ENCODE measurements at places on chromosomes 11 and 22.

- DNase-seq: no peak
These were observed 632 bp upstream of the CCDC34 start for GRCh38 chr11:27363576-27364117.

DNA sequence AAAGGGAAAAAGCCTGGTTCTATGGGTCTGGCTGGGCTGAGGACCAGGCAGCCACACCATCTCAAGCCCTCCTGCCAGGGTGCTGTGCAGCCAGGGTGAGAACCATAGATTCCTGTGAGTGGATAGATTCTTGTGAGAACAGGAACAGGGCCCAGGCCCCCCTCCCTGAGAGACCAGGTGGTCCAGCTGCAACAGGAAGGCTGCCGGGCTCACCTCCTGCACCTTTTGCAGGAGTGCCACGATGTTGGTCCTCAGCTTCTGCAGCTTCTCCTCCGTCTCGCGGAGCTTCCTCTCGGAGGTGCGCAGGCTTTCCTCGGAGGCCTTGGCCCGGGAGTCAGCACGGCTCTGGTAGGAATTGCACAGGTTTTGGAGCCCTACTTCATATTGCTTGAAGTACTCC is 40.8 kb downstream of the MORC2 start:
- DNase-seq: no peak

DNA sequence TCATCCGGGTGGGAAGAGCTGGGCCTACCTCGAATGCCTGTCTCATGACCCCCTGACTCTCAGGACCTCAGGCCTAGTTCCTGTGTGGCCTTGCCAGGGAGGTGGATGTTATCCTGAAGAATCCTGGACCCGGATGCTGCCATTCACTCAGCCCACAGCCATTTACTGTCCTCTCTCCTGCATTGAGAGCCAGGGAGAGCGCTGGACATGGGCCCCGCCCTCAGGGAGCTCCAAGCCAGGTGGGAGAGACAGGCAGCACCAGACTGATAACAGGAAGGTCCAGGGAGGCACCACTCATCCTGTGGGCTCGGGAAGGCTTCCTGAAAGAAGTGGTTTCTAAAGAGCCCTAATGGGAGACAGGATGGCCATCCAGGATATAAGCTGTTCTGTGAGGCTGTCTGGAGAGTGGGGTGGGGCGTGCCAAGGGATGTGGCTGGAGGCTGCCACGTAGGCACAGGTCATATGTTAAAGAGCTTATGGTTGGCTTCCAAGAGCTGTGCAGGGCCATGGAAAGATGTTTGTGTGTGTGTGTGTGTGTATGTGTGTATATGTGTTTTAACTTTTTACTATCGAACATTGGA is 8.6 kb downstream of the SERPINH1 start:
- DNase-seq: no peak

DNA sequence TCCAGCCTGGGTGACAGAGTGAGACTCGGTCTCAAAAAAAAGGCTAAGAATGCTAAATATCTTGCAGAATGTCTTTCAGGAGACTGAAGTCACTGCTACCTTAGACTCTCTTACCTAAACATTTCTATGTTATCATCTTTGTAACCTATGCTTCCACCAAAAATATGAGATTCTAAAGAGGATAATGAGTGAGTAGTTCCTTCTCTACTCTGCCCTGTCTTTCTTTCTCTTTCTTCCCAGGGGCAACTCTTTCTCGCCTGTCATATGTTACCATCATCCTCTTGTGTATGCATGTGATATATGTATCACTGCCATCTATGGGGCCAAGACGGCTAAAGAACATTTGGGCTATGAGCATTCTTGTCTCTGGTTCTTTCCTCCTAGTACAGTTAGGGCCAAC is 9.0 kb upstream of the RASSF10 start:
- no peak for DNase-seq

DNA sequence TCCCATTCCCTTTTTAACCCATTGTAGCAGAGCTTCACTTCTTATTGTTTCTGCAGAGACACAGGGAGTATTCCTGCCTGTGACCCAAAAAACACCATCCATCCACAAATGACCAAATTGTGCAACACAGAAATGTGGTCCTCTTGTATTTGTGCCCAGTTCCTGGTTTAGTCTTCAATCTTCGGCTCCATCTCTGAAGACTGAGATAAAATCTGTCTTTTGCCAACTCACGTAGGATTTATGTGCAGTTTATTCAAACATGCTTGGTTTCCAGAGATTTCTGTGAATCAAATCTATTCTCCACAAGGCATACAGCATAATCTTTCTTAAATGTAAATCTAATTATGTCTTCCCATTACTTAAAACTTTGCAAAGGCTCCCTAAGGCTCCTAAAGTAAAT is 307.0 kb downstream of the AASDHPPT start:
- no peak for DNase-seq

- DNase-seq: no peak
These were observed 93.5 kb downstream of the LARGE2 start for GRCh38 chr11:46015941-46016340.

DNA sequence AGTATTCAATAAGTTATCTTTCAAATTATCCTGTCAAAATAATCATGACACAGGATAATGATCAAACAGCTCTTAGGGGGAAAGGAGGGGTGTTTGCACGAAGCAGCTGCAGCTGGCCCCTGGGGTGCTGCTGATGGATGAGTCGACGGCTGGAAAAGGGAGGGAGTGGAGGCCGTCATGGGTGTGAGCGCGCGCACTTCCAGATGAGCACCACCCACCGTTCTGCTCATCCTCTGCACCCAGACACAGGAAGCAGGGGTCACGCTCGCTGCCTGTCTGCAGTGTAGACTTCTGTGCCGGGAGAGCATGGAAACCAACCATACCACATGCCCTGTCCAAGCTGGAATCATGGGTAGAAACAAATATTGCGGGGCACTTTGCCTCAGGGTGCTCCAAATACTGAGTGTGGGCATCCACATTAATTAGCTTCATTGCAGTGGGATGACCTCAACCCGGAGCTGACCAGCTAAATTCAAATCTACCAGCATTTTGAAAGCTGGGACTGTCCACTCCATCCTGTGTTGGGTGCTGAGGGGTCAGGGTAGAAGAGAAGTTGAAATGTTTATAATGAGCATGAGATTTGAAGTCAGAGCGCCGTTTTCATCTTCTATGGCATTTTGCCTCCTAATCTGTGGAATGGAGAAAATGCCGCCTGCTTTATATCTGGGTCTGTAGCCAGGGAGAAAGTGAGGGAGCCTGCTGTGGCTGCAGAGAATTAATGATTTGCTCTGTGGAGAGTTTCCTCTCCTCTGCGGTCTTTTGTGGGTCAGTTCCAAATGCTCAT is 802.4 kb downstream of the TBC1D22A start:
- DNase-seq: no peak

GRCh38 chr22:33919391-33920196 is 682 bp downstream of the LARGE1 start:
- no peak for DNase-seq

DNA sequence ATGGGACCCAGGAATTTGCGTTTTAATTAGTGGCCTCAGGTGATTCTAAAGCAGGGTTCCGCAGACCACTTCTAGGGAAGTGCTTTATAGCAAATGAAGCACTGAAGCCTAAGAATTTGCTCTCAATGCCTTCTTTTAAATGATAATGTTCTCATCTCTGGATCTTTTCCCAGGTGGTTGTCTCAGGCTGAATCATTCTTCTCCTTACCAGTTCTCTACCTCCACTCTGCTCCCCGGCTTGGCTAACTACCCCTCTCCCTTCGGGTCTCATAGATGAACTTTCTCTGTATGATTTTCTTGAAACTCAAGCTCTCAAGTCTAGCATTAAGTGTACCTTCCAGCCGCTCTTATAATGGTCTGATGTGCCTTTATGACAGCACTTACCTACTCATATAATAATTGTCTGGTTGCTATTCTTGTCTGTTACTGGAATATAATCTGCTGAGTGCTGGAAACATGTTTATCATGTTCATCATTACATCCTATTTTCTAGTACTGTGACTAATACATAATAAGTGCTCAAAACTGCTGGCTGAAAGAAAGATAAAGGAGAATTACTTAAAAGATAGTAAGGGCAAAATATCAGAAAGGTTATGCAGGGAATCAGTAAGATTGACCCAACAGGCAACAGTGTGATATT is 195.9 kb upstream of the SESN3 start:
- DNase-seq: no peak

- DNase-seq: no peak
These were observed 45.7 kb downstream of the RPUSD4 start for GRCh38 chr11:126165757-126166156.

- DNase-seq: no peak
These were observed 7.8 kb upstream of the RTL6 start for GRCh38 chr22:44505796-44506354.

DNA sequence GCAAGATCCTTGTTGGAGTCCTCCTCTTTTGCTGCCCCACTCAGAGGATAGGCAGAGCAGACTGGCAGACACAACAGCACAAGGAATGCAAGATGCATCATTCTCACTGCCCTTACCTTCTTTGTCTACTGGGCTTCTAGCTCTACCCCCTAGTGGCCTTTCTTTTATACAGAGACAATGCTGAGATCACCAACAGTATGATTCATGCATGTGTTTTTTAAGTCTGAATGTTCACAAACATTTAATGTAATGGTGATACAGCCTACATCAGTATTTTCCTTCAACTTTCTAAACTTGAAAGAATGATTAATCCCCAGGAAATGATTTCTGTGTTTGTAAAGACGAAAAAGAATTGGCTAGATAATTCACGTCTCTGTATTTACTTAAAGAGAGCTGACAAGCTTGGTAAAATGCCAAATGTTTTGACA is at the start of gene MMP10:
Gene MMP10 (minus strand): TSS at position 138 of the 428 bp plus-strand sequence. CDS start 37 bp downstream, at position 101.
- no peak for DNase-seq

DNA sequence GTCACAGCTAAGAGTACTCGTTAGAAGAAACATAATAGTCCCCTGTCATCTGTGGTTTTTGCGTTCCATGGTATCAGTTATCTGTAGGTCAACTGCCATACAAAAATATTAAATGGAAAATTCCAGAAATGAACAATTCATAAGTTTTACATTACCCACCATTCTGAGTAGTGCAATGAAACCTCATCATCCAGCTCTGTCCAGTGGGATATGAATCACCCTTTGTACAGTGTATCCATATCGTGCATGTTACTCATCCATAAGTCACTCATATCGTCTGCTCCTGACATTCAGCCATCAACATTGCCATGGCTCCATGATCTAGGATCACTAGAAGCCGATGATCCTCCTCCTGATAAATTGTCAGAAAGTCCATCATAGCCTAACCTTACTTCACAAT is 174.9 kb upstream of the C11orf87 start:
- no peak for DNase-seq

GRCh38 chr11:65586676-65587075 is 8.9 kb downstream of the KCNK7 start:
- DNase-seq: no peak

- DNase-seq: no peak
These were observed 9.0 kb upstream of the FLRT1 start for GRCh38 chr11:64026575-64027205.

DNA sequence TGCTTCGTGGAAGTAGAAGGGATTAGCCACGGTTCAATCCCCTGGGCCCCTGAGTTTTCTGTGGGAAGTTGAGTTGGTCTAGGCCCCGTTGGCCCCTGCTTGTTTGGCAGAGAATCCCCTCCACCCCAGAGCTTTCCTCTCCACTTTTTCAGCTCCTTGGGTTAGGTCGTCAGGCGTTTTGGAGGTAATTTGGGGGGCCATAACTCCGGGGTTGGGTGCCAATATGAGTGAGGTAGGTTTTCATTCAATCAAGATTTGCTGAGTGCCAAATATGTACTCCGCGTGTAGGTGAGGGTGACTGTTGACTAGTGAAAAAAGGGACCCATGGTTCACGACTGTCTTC is 590 bp downstream of the ATG13 start:
- no peak for DNase-seq

DNA sequence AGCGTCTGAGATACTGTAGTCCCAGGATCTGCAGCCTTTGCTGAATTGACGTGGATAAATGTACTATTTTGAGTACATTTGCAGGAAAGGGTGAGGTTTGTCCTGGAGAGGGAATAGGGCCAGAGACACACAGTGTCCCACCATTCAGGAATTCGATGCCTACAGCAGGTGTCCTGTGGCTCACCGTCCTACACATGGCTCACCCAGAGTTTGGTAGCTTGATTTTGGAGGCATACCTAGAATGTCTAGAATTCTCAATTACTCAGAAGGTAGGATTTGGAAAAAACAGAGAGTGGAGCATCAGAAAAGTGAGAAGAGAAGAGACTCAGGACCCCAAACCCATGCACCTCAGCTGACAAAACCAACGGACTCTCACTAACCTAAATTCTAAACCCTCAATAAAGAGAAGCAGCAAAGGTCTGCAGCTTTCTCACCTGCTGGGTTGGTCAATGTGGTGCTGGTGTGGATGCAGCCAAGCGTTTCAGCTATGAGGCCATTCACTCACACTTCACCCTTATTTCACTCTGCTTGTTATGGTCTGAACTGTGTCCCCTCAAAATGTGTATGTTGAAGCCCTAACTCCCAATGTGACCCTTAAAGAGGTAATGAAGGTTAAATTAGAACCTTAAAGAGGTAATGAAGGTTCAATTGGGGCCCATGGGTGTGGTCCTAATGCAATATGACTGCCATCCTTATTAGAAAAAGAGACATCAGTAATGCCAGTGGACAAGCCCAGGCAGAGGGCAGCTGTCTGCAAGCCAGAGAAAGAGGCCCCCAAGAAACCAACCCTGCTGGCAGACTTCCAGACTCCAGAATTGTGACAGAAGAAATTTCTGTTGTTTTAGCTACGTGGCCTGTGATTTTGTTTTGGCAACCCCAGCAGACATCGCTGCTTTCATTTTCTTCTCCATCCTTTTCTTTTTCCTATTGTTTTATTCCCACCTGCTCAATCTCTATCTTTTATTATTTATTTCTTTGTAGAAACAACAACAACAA is 187.8 kb downstream of the SNX19 start:
- no peak for DNase-seq

DNA sequence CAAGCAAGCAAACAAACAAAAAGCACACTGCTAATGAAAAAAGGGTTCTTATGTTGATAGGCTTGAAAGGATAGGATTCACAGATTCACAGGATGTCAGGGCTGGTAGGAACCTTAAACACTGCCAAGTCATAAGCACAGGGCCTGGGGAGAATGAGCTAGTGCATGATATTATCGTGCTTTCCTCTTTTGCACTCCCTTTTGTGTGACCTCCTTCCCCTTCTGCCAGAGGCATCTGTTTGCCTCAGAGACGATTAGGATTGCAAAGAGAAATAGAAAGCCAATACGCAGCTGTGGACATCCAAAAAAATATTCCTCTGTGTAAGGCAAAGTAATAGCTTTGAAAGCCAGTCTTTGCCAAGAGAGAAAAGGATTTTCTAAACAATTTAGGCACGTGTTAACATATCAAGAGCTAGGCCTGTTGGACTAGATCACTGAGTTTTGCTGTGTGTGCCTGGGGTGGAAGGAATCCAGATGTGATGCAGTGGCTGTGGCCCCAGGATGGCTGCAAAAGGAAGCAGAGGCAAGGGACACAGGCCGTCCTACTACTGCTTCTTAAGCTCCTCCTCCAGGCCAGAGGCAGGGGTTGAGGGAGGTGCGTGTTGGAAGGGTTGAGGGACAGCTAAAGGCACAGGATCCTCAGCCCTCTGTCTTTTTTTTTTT is 30.6 kb downstream of the MCHR1 start:
- no peak for DNase-seq

DNA sequence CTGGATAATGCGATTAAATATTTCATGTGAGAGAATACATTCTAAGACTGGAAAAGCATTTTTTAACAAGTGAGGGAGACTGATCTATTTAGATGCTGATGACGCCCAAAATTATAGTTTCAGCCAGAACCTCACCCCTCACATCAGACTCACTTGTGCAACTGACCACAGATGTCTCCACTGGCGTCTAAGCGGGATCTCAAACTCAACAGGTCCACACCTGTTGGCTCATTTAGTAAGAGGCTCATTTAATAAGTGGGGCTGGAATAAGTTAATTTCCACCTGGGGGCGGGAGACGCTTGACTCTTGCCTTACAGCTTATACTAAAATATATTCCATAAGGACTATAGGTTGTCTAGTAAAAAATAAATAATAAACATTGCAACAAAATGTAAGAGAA is 47.5 kb downstream of the MORC2 start:
- DNase-seq: no peak
